M059J (cell line): ENCODE measurements at places on chromosomes 3 and 15. TPM values are rescaled to one million over a fixed set of nuclear protein-coding genes. Genes with fewer than 3 reads are reported as not detected.

CXCR6 gene
- total RNA-seq = not detected in 2 replicates

NANOGP8 gene
- not detected in 2 replicates for total RNA-seq

XCR1 gene
- total RNA-seq = not detected in 2 replicates

PPP2R3A gene
- 22.2 and 22.5 TPM in 2 replicates for total RNA-seq

TJP1 gene
- 18.2 and 45.2 TPM in 2 replicates for total RNA-seq

FBXO40 gene
- total RNA-seq = not detected in 2 replicates

MYO5A gene
- 14.7 and 23.6 TPM in 2 replicates for total RNA-seq

WDR53 gene
- total RNA-seq = 10.4 and 16.2 TPM in 2 replicates

SCG5 gene
- total RNA-seq = 67.9 and 75.2 TPM in 2 replicates

BTD gene
- 24.2 and 34.6 TPM in 2 replicates for total RNA-seq

LXN gene
- total RNA-seq = 0.25 TPM in 1 of 2 replicates, not detected in the other

DNA sequence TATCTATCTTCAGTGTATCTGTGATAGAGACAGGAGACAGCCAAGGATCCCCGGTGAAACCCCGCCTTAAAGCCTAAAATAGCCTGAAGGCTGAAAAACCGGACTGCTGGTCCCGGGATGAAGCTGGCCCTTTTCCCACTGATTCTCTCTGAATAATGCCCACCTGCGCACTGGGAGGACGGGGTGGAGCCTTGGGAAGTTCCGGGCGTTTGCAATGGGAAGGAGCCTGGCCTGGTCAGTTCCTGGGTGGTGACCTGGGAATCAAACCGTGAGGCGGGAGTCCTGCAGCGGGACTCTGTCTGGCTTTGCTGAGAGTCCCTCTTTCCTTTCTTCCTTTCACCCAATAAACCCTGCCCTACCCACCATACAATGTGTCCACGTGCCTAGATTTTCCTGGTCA, 157.9 kb downstream of the C3orf38 start:
- no peak for DNase-seq

DNA sequence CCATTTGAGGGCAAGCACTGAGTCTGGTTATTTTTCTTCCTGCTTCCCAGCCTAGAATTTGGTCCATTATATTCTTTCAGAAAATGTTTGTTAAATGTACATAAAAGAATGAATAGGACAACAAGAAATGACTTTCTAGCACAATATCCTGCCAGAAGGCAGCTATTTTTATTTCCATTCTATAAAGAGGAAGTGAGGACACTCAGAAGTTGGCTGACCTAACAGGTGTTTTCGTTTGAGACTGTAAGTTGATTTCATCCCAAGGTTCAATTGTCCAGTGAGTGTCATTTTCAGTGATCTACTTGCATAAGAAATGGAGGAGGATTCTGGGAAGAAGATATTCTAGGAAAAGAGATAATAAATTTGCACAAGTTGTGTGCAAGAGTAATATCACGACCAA, 191.9 kb upstream of the POU1F1 start:
- no peak for DNase-seq

DNA sequence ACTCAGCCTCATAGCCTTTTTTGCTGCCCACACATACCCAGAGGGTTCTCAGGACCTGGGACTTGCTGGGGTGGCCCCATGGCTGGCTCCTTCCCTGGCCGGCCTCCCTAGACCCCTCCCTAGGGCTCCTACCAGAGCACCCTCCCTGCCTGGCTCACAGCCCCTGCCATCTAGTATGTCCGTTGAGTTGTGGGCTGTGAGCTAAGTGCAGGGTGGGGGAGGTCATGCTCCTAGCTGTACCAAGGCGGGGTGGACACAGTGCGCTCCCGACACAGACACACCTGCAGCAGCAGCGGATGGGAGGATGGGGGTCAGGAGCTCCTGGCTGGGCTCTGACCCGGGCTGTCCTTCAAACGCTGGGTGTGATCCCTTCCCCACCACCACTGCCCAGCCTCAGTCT, 41.6 kb downstream of the HMCES start:
- DNase-seq = no peak

GRCh38 chr3:143810953-143811265, 37.4 kb downstream of the SLC9A9 start:
- no peak for DNase-seq

GRCh38 chr3:43014241-43014640, 35.1 kb downstream of the GASK1A start:
- DNase-seq = no peak

DNA sequence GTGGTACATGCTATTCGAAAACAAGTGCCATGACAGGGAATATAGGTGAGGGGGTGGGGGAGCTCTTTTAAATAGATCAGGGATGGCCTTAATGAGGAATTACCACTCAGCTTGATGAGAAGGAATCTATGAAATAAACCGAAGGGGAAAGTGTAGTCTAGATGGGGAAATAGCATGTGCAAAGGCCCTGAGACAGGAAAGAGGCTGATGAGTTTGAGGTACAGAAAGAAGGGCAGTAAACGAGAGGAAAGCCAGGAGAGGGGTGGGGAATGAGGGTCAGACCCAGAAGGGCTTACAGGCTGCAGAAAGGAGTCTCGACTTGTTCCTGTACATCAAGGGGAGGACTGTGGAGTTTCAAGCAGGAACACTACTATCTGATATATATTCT, 12.2 kb downstream of the ATP2B2 start:
- no peak for DNase-seq

GRCh38 chr3:8458238-8458661, 43.4 kb upstream of the LMCD1 start:
- DNase-seq = peak; percentile 46

GRCh38 chr3:41265011-41265545, 65.8 kb downstream of the CTNNB1 start:
- DNase-seq = peak; percentile 66

DNA sequence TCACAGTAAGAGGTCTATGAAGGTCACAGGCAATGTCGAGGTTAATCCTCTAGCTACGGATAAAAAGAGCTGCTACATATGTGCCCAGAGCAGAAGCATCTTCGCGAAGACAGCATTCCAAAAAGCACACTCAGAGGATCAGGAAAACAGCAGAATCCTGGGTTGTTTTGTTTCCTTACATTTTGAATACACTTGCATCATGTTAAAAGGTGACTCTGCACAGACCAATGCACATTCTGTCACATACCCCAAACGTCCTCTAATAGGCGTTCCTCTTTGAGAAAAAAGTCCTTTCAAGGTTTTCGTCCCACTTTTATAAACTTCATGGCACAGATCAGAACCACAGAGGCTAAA, 52.7 kb downstream of the VGLL4 start:
- DNase-seq = no peak

- no peak for DNase-seq
Observed at GRCh38 chr15:43007551-43007950, 87.0 kb upstream of the TTBK2 start.

DNA sequence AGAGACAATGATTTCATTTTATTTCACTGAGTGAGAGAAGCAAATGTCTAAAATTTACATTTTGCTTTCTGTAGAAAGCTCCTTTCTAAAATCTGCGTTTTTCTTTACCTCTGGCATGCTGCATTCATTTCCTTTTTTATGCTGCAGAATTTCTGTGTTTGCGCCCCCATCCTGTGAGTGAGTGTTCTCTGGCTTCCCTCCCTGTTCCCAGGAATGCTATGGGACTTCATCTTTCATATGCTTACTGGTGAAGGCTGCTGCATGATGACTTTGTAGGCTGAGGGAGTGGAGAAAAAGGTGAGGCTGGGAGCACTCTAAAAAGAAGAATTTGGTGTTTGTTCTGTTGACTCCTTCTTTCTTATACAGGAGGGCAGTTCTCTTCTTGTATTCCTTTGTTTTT, 7.7 kb upstream of the TMC3 start:
- DNase-seq = no peak

- DNase-seq = no peak
Observed at GRCh38 chr3:84965141-84965540, 6.4 kb downstream of the CADM2 start.

- DNase-seq = no peak
Observed at GRCh38 chr15:84876269-84876668, 8.2 kb upstream of the SLC28A1 start.

DNA sequence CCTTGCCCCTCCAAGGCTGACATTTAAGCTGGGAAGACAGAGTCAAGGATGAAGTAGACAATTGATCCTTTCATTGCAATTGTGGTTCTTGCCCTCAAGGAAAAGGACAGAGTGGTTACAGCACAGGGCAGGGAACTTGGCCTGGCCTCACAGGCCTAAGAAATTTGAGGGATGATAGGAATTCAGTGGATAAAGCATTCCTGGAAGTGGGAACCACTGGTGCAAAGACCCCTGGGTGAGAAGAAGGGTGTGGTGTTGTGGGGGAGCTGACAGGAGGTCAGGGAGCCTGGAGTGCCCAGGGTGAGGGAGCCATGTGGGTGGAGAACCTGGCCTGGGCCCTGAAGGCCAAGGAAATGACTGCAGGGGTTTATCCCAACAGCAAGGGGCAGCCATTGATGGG, 287.4 kb downstream of the UACA start:
- DNase-seq = peak; percentile 46

DNA sequence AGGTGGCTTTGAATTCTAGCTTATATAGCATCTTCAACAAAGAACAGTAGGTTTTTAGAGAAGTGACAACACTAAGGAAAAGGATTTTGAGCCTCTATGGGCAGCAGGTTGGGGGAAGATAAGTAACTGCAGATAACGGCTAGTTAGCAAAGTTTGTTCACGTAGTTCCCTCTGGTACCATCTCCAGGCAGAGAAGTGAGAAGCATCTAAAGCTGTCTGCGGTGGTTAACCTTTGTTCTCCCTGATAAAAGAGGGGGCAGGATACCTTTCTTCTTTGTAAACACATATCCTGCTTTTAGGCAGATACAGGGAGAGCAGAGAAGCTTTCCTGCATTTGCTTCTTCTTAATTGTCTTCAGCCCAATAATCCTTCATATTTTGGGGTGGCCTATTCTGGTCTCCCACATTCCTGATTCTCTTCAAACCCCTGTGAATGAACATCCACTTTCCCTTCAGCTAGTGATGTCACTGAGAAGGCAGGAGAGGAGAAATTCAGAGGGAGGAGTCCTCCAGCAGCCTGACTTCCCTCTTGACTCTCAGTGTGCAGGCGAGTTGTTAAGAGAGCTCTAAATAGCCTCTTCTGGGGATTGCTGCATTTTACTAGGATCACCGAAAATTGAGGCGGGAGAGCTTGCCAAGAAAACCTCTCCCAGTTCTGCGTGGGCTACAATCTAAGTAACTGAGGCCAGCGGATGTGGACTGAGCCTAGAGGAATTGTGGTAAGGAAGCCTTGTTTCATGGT, 393.7 kb upstream of the C2CD4B start:
- no peak for DNase-seq
